ENCODE measurements at places on chromosomes 2 and 18.

GRCh38 chr18:46793565-46793964 is 36.7 kb upstream of the ST8SIA5 start:
- no peak for DNase-seq

DNA sequence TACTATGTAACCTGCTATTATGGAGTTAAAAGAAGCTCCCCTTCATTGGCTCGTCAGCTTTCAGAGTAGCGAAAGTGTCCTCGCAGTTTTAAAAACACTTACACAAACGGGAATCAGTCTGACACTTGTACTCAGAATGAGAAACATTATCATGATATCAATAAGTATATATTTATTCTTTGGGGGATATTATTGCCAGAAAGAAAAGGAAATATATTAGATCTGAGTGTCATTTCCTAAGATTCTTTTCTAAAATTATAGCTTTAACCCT is 584.5 kb downstream of the ZEB2 start:
- no peak for DNase-seq

DNA sequence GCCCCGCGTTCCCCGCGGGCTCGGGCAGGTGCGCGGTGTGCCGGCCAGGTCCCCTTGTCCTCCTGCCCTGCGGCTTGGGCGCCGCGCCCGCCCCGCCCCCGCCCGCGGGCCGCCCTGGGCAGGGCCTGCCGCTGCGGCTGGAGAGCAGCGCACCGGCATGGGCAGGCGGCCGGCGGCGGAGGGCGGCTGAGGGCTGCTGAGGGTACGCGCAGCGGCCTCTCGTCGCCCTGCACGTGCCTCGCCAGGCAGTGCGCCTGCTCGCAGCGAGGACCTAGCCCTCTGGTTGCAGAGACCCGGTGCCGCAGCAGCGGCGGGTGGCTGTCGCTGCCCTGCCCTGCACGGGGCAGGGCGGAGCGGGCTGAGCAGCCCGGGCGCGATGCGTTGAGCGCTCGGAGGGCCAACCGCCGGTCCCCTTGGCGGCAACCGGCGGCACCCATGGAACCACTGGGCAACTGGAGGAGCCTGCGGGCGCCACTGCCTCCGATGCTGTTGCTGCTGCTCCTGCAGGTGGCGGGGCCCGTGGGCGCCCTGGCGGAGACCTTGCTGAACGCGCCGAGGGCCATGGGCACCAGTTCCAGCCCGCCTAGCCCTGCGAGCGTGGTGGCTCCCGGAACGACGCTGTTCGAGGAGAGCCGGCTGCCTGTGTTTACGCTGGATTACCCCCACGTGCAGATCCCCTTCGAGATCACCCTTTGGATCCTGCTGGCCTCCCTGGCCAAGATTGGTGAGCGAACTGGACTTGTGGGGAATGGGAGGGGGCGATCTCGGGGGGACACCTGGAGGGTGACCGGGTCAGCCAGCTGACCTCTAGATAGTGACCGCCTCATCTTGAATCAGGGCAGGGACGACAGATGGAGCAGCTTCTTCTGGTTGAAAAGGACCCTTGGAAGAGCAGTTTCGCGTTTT is at the start of gene SLC9A2:
SLC9A2 (plus strand) TSS at position 140 of the 906 bp plus-strand sequence; CDS start at position 436, 296 bp downstream.
- DNase-seq, result no peak

GRCh38 chr2:168189835-168190569 is 57.4 kb downstream of the STK39 start:
- no peak for DNase-seq

GRCh38 chr18:55385770-55386169 is 202.2 kb downstream of the TCF4 start:
- DNase-seq, result no peak

DNA sequence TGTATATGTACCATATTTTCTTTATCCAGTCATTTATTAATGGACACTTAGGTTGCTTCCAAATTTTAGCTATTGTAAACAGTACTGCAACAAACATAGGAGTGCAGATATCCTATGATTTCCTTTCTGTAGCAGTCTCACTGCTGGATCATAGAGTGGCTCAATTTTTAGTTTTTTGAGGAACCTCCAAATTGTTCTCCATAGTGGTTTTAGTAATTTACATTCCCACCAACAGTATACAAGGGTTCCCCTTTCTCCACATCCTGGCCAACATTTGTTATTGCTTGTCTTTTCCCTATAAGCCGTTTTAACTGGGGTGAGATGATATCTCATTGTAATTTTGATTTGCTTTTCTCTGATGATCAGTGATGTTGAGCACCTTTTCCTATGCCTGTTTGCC is 114.3 kb downstream of the TMEM17 start:
- DNase-seq, result no peak

- no peak for DNase-seq
These were observed 15.2 kb downstream of the RAMP1 start for GRCh38 chr2:237874585-237875161.

DNA sequence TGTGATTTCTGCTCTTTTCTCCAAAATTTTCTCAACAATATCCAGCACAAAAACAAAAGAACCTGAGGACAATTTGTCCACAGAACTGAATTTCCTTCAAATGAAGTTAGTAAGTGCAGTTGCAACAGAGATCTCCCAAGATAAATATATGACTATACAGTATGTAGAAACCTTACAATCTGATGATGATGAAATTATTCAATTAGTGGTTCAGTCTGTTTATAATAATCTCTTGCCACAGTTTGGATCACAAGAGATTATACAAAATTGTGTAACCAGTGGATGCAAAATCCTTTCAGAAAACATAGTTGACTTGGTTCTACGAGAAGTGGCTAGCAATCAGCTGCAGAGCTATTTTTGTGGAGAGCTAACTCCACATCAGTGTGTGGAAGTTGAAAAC is 68.7 kb downstream of the FSIP2 start:
- no peak for DNase-seq

DNA sequence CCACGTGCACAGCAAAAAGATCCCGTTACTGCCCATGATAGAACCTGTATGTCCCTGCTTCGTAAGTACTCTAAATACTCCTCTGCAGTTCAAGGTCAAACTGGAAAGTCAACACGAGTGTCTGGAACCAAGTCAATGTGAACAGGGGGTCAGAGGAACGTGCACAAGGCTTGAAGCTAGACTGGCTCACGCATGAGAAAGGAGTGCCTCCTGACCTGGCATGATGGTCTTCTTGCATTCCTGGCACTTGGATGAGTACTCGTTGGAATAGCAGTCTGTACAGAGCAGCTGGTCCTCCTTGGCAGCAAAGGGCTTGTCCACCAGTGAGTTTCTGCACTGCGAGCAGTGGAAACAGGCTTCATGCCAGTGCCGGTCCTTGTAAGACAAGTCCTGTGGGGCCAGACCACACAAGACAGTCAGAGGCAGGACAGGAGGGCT is 25.5 kb downstream of the FHL2 start:
- DNase-seq, result no peak

DNA sequence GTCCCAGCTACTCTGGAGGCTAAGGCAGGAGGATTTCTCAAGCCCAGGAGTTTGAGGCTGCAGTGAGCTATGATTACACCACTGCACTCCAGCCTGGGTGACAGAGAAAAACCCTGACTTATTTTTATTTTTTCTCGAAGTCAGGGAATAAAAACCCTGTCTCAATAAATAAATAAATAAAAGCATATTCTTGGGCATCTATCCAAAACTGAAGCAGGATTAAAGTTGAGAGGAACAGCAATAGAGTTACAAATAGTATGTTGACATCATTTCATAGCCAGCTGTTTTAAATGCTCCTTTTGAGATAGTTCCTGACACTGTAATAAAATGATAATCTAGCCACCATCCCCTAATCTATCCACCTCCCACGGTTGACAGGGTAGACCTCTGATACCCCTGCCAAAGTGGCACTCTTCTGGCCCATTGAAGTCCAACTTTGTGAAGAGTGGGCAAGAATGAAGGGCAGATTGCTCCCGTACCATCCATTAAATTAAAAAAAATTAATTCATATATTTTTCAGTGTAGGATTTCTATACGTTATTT is 42.3 kb upstream of the LPIN2 start:
- no peak for DNase-seq

- no peak for DNase-seq
These were observed 9.8 kb downstream of the RBFA start for GRCh38 chr18:80044072-80044471.

DNA sequence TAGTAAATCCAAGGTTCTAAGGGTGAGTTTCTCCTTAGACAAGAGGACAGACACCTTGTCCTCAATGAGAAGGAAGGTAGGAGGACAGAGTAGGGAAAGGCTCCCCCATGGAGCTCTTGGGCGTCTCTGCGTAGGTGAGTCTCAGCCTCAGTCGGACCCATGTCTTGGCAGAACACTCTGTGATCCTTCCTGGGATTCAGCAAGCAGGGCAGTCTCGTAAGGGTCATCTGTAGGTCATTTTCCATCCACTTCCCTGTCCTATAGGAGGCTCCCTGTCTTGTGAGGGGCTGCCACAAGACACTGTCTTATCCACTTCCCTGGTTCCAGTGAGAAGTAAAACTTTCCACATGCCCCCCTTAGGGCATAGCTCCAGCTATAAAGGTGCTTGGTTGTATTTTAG is 122.6 kb upstream of the TWIST2 start:
- DNase-seq, result no peak

GRCh38 chr2:229376866-229377265 is 105.8 kb upstream of the PID1 start:
- DNase-seq, result no peak

DNA sequence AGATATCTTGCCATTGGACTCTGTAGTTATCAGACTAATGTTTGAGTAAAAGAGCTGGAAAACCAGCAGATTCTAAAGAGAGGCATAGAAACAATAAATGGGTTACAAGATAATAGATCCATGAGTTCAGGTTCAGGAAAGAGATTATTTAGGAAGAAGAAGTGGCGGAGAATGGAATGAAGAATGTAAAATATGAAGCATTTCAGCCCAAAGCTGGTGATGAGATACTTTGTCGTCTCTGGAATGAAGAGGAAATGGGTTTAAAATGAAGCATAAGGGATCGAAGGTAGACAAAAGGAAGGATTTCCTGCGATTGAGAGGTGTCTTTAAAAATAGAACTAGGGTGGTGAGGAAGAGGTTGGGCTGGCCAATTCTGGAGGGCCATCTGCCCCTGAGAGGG is 36.6 kb downstream of the BCL11A start:
- no peak for DNase-seq

GRCh38 chr2:231008131-231008530 is 12.2 kb downstream of the SPATA3 start:
- no peak for DNase-seq

- no peak for DNase-seq
These were observed 79.6 kb downstream of the RAB31 start for GRCh38 chr18:9787712-9788111.

GRCh38 chr2:16272038-16272788 is 331.9 kb downstream of the MYCN start:
- no peak for DNase-seq

- DNase-seq, result no peak
These were observed 376.3 kb upstream of the SALL3 start for GRCh38 chr18:78603102-78603983.

DNA sequence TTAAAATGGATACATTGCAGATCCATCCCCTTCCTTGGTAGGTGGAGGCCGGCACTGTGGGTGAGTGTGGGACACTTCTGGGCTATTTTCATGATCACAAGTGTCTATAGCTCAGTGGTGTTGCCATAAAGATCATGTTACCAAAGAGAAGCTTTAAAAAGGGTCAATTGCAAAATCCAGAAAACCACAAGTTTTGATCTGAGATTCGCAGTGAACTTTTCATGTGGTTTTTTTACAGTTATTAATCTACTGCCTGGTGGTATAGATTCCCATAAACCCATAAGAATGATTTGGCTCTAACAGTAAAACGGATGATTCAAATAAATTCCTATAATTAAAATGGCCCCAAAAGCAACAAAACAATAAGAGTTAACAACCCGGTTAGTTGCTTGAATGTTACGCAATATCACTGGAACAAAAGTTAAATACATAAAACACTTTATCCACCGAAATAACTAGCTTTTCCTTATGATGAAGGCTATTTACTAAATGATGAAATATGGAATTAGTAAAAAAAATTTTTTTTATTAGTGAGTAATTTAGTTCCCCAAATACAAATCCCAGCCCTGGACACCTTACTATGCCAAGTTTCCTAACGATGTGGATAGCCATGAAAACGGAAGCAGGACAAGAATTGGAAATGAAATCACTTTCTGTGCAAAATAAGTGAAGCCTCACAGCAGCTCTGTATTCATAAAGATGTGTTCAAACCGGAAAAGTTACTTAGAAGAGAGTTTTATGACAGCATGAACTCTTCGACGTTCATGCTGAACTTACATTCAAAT is 95.6 kb upstream of the THOC1 start:
- no peak for DNase-seq

DNA sequence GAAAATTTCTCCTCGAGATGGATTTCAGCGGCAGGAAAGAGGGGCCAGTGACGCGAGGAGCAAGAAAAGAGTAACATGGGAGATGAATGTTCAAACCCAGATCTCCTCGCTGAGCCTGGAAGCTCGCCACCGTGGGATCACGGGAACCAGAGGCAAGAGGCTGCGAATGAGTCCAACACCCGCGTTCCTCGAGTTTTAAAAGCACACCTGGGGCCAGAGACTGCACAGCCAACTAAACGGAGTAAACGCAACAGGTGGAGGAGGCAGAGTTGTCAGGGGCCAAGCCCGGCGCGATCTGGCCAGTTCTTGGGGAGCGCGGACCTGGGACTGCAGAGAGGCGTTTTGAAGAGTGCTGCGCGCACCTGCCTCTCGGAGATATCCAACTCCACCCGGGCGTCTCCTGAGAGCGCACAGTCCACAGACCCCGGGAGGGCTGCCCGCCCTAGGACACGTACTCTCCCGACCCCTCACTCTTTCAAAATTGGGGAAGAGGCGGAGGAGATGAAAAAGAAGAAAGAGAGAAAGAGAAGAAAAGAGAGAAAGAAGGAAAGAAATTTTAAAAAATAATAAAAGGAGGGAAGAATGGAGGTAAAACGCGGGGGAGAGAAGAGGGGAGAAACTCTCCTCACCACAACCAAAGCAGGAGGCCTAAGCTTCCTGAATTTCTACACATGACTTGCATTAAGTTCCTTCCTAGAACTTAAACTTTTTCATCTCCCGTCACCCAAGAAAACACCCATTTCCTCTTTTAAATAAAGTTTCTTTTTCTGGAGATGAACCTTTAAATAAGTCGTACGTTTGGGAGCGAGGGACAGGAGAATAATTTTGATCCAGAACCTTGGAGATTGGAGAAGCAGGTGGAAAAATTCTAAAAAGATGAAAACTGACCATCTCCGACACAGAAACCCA is 5.3 kb upstream of the PAX3 start:
- DNase-seq, result no peak

GRCh38 chr2:112340475-112341267 is 65.3 kb downstream of the ZC3H6 start:
- no peak for DNase-seq

GRCh38 chr2:147632198-147632597 is 212.6 kb upstream of the ACVR2A start:
- DNase-seq, result no peak

GRCh38 chr18:58632552-58632951 is 3.7 kb upstream of the ALPK2 start:
- DNase-seq, result no peak

DNA sequence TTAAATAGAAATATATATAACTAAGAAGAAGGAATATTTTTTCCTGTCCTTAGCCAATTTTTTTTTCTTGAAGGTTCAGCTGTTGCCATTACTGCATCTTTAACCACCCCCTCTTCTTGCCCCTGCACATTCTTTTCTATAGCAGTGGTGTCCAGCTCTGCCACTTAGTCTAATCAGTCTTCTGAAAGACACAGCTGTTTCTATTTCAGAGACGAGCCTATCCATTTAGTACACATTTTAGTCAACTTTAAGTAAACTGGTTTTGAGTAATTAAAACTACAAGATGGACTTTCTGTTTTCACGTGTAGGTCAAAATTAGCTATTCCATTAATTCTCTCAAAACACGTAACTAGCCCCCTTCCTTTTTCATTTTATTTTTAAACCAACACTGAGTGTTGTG is 21.0 kb downstream of the SPOPL start:
- DNase-seq, result no peak

All from stimulated activated CD8-positive, alpha-beta memory T cell treated with anti-CD3 and anti-CD28 coated beads, Interleukin-4, amount 100 ng/mL, for 1 hour (primary cell).